ENCODE measurements at places on chromosomes 11 and 22.

- DNase-seq: no peak
Observed at GRCh38 chr22:49425356-49425755, 402.3 kb downstream of the BRD1 start.

DNA sequence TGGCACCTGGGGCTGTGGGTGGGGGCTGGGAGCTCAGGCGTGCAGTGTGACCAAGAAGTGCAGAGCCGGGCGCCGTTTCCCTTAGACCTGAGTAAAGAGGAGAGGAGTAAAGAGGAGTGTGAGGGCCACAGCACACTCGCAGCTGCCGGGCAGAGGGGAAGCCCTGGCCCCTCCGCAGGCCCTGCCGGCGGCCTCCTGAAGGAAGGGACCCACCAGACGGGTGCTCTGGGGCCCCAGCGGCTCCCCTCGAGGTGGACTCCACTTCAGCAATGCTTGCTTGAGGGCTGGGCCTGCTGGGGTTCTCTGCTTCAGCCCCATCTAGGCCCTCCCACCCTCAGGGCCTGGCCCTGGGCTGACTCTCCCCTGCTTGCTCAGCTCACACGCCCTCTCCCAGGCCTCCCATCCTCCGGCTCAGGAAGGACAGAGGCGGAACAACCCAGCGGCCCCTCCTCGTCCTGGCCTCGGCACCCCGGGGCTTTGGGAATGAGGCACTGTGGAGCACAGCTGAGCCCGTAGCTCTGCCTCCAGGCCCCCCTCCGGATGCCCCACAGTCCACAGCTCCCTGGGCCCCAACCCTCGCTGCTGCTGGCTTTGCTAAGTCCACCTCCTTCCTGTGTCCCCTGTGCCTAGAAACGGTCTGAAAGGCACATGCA is 1198.7 kb downstream of the BRD1 start:
- DNase-seq: no peak

DNA sequence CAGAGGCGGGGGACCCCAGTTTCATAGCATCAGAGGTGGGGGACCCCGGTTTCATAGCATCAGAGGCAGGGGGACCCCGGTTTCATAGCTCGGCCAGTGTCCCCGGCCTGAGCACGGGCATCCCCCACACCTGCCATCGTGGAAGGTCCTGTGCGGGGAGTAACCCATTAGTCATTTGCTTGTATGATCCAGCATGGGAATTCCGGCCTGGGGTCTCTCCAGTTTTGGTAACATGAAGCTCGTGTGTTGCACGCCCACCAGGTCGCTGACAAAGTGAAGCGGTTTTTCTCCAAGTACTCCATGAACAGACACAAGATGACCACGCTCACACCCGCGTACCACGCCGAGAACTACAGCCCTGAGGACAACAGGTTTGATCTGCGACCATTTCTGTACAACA is 29.0 kb upstream of the KRTAP5-7 start:
- DNase-seq: no peak

- no peak for DNase-seq
Observed at GRCh38 chr22:27651486-27651885, 150.1 kb downstream of the MN1 start.

DNA sequence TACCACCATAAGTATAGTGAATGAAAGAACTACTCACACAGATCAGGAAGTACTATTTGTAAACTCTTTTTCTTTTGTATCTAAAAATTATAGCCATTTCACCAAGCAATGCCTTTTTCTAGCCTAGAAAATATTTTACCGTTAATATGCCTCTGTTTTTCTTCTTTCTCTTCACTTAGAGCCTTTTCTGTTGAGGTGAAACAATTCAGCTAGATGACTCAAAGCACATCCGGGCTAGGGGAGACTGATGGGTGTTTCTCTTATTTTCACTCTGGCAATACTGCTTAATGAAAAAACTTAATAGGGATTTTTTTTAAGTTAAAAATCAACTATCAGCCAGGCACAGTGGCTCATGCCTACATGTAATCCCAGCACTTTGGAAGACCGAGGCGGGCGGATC is 93.3 kb downstream of the SGSM3 start:
- DNase-seq: peak; percentile 47

GRCh38 chr22:42957544-42957943 is 57.4 kb downstream of the PACSIN2 start:
- DNase-seq: no peak

- DNase-seq: no peak
Observed at GRCh38 chr11:101715281-101715680, 131.5 kb upstream of the TRPC6 start.
